ENCODE measurements at places on chromosomes 5 and 9. TPM values are rescaled to one million over a fixed set of nuclear protein-coding genes. Genes with fewer than 3 reads are reported as not detected.

The CER1 gene
- total RNA-seq = not detected

The KIF4B gene
- total RNA-seq = not detected

The LRRC14B gene
- total RNA-seq = not detected

The GMCL2 gene
- total RNA-seq = not detected

The C8G gene
- 5.3 TPM for total RNA-seq

The CDH9 gene
- total RNA-seq = not detected

The CDH12 gene
- not detected for total RNA-seq

The PRUNE2 gene
- total RNA-seq = 90.0 TPM

The ABCA1 gene
- total RNA-seq = 17.8 TPM

The C6 gene
- total RNA-seq = 1.1 TPM

The FOXD4L6 gene
- not detected for total RNA-seq

The SQSTM1 gene
- 388 TPM for total RNA-seq

The N4BP3 gene
- total RNA-seq = 3.3 TPM

The ROPN1L gene
- not detected for total RNA-seq
